ENCODE measurements at places on chromosomes 5 and 9.

GRCh38 chr9:119250730-119251129 lies 118.5 kb downstream of the BRINP1 start:
- no peak for DNase-seq

DNA sequence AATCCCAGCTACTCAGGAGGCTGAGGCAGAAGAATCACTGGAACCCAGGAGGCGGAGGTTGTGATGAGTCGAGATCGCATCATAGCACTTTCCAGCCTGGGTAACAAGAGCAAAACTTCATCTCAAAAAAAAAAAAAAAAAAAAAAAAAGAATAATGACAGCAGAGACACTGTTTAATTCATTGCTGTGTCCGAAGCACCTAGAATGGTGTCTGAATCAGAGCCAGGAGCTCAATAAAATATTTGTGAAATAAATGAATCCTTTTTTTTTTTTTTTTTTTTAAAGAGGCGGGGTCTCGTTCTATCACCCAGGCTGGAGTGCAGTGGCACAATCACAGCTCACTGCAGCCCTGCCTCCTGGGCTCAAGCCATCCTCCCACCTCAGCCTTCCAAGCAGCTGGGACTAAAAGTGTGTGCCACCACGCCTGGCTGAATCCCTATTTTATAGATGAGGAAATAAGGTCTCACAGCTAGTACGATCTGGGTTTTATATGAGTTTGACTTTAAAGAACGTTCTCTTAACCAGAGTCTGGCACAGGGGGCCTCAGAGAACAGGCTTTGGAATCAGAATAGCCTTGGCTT lies 47.8 kb downstream of the THOC3 start:
- no peak for DNase-seq

DNA sequence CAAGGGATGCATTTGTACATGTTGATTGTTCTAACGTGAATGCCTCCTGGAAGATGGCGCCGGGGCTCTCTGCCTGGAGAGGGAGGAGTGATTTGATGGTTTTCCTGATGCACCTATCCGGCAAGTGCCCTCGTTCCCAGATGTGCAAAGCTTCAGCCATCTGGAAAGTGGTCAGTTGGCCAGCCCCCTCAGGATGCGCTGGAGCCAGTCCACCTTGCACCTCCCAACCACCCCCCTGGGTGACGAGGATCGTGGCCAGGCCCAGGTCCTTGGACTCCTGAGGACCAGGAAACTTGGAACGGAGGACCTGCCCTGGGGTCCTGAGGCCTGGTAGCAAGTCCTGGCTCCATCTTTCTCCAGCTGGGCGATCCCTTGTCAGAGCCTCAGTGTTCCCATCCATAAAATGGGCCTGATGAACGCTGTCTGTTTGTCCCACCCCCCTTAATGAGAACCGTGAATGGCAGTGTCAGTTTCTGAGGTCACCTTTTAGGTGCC lies 23.6 kb upstream of the RNU6ATAC start:
- no peak for DNase-seq

- DNase-seq: no peak
Observed at GRCh38 chr5:1352231-1353219, 7.6 kb upstream of the CLPTM1L start.

DNA sequence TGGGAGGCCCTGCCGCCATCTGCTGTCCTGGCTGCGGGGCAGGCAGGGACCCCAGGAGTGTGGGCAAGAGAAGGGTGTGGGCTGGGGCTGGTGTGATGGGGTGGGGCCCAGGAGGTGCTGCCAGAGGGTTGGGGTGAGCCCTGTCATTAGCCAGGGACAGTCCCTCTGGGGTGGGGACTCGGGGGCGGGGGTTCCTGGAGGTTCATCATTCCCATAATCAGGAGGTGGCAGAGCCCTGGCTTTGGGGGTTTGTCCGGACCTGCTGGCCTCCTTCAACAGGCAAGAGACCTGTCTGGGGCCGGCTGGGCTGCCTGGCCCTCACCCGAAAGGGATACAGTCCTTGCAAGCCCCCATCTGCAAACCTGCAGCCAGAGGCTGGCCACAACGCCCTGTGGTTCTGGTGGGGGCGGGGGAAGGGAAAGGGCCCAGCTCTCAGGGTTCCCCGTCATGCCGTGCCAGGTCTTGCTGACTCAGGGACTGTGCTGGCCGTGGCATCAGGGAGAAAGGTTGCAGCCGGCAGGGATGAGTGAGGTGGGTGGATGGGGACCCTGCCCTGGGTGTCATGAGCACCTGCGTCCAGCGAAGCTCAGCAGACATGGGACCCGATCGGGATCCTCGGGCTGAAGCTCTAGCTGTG lies 65.2 kb downstream of the MRPL36 start:
- DNase-seq: no peak

DNA sequence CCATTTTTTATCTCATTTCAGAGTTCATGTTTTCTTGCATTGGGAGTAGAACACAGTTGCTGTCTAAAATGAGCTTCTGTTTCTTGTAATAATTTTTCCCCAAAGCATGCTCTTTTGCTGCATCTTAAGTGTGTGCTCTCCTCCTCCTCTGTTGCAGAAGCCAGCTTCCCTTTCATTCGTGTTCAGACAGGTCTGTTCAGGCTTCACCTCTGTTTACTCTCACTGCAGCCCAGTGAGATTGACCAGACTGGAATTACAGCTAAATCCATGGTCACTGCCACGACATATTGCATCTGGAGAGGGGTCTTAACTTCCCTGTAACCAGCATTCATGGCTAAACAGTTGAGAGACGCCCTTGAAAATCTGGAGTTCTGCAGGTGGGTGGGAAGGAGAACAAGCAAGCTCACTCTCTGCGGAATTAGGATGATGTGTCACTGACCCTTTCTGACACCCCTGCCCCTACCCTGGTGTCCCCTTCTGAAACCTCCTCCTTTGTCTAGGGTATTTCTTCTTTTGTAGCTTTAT lies 223.2 kb downstream of the FSTL4 start:
- no peak for DNase-seq

- no peak for DNase-seq
Observed at GRCh38 chr9:98881836-98882568, 61.7 kb upstream of the COL15A1 start.

- no peak for DNase-seq
Observed at GRCh38 chr5:171388816-171389168, 1.1 kb downstream of the NPM1 start.

- no peak for DNase-seq
Observed at GRCh38 chr5:4027088-4027734, 431.6 kb downstream of the IRX1 start.

DNA sequence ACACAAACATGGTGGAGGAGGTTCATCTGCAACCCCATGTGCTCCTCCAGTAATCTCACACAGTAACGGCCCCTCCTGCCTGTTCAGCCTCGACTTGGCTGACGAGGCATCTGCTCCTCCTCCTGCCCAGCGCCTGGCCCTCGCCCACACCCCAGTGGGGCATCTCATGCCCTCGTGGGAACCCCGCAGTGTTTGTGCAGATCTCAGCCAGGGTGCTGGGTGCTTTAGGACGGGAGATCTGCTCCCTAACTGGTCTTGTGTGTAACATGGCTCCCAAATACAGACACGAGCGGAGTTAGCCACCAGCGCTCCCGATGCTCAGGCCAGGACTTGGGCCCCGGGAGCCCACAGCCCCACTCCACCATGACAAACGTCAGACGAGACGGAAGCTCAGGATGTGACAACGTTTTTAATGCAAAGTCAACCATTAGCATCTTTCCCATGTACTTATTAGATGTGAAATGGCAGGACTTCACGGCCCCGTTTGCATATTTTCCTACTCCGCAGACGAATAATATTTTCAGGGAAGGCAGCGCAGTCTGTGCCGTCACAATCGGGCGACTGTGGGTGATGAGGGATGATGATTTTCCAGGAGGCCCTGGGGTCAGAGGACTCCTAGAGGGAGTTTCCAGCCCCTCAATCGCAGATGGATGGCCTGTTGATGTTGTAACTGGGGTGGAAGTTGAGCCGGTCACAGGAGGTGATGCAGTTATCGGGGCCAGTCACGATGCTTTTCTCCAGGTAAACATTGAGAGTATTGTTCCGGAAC lies 5.5 kb upstream of the MRPS2 start:
- DNase-seq: no peak

DNA sequence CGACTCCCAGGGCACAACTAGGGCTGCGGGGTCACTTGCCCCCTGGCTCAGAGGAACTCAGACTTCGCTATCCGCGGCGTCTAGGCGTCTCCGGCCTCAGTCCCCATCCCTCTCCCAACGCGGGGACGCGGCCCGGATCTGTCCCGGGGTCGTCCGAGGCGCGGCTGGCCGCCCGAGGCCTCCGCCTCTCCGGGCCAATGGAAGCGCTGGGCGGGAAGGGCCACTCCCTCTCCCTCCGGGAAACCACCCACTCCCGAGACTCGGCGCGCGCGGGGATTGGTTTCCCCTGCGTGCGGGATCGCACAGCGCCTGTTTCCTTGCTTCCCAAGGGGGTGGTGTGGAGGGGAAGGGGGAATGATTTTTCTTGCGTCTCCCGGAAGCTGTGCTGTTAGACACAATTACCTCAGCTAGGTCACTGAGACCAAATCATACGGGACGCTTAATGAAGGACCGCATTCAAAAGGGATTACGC lies 38.3 kb downstream of the NR2F1 start:
- DNase-seq: no peak

GRCh38 chr9:128481561-128481960 lies 23.0 kb upstream of the GLE1 start:
- DNase-seq: no peak

- no peak for DNase-seq
Observed at GRCh38 chr5:25863811-25864210, 1174.6 kb downstream of the CDH9 start.

GRCh38 chr5:176527246-176528222 lies 9.7 kb downstream of the RNF44 start:
- DNase-seq: no peak

- DNase-seq: no peak
Observed at GRCh38 chr5:82291420-82291819, 13.3 kb upstream of the RPS23 start.

GRCh38 chr9:127608104-127608966 lies 3.7 kb upstream of the STXBP1 start:
- no peak for DNase-seq

DNA sequence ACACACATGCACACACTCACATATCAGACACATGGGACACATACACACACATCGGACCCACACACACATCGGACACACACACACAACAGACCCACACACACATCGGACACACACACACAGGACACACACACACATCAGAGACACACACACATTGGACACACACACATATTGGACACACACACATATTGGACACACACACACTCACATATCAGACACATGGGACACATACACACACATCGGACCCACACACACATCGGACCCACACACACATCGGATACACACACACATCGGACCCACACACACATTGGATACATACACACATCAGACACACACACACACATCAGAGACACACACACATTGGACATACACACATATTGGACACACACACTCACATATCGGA lies 12.8 kb upstream of the LAMC3 start:
- no peak for DNase-seq

- no peak for DNase-seq
Observed at GRCh38 chr9:130601100-130601499, 21.7 kb downstream of the FUBP3 start.

- peak; percentile 11 for DNase-seq
Observed at GRCh38 chr5:110441035-110441434, 285.4 kb downstream of the TMEM232 start.

DNA sequence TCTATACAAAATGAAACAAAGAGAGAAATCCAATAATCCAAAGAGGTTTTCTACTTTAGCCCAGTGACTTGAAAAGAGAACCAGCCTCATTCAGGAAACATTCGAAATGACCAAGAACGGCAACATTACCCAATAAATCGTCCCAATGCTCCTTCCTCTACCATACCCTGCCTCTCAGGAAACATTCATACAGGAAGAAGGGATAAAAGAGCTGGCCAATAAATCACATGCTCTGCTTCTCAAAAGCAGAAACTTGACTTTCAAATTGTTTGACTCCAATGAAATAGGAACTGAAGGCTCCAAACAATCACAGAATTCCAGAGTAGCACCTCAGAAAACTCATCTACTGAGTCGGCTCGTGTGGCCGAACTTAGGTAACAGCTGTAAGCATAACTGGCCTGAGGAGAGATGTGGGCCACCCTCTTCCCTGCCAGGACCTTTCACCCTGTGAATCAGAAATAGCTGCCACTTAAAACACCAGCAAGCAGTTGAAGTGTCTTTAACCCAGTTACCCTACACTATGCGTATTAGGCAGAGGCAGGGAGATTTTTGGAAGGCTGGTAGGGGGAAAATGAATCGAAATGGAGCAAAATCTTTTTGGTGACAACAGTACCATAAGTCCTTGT lies 14.6 kb downstream of the ARL15 start:
- DNase-seq: no peak

- no peak for DNase-seq
Observed at GRCh38 chr5:95984287-95984938, 22.8 kb upstream of the ELL2 start.

GRCh38 chr5:127870914-127871313 lies 167.7 kb downstream of the CCDC192 start:
- DNase-seq: no peak

- no peak for DNase-seq
Observed at GRCh38 chr9:119412399-119412798, 43.2 kb upstream of the BRINP1 start.

- no peak for DNase-seq
Observed at GRCh38 chr5:139146809-139147482, 51.2 kb downstream of the SIL1 start.

- DNase-seq: no peak
Observed at GRCh38 chr5:55934115-55934613, 60.6 kb downstream of the IL6ST start.

GRCh38 chr5:72510610-72511181 lies 3.5 kb upstream of the ZNF366 start:
- no peak for DNase-seq

GRCh38 chr9:124964056-124964455 lies 23.2 kb upstream of the GOLGA1 start:
- DNase-seq: no peak

GRCh38 chr5:82058710-82059109 lies 86.9 kb downstream of the ATG10 start:
- no peak for DNase-seq

DNA sequence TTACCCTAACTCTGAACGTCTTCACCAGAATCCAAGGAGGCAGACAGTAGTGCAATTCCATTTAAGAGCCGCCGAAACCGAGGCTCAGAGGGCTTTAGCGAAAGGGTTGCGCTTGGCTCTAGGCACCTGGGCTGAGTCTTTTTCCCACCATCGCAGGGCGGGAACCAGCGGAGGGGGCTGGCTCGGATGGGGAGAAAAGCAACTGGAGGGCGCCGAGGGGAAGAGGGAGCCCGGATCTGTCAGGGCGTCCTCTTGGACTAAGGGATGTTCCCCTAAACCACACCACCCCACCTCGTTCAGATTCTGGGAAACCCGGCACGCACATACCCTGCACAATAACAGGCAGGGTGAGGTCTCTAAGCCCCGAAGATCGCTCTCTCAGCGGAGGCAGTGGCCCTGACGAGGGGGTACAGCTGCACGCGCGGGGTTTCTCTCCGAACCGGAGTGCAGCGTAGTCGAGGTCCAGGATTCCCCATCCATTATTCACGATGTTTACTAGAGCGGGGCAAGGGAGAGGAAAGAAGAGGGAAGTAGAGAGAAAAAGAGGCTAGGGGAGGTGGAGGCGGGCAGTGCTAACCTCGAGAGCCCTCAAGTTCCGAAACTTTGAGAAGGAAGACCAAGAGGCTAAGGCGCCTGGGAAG lies 1.3 kb upstream of the POU4F3 start:
- no peak for DNase-seq

- no peak for DNase-seq
Observed at GRCh38 chr5:180072556-180072955, 997 bp upstream of the RNF130 start.

Measured in skeletal muscle cell (primary cell).